ENCODE measurements at places on chromosomes 7 and 10.

DNA sequence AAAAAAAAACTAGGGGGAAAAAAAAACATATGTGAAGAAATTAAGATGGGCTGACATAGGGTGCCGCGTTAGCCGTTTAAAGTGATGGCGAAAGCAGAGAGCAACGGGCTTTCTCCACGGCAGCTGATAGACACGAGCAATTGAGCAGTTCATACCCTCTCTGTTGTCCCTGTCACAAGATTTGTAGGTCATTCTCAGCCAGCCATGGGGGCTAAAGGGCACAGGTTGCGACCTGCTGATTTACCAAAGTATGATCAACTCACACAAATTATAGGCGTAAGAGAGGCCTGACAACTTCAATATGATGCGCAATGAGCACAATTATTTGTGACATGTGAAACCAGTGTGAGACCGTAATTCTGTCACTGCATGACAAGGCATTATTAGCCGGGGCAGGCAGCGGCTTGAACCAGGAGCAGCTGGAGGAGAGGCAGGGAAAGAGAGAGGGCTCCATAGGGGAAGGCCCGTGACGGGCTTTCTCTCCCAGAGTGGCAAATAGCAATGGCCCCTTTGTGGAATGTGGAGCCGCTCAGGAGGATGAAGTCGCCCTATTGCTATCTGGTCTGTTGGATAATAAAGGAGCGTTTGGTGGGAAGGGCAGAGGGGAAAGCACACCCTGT lies 195.1 kb upstream of the HABP2 start:
- DNase-seq = no peak

DNA sequence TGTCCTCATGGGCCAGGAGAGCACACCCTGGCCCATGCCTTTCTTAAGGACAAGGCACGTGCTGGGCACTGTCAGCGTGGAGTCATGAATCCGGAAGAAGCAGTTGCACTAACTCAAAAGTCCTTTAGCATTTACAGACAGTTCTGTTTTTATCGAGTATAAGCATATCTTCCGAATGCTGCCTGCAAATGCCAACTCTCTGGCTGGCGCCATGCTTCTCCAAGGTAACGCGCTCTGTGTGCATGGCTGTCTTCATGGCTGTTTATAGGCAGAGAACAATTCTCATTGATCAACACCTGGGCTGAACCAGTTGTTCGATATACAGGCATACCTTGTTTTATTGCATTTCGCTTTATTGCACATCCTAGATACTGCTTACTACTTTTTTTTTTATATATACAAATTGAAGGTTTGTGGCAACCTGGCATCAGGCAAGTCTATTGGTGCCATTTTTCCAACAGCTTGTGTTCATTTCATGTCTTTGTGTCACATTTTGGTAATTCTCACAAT lies 28.0 kb upstream of the ZNRF2 start:
- no peak for DNase-seq

GRCh38 chr7:83936056-83936708 lies 258.4 kb downstream of the SEMA3A start:
- peak; percentile 34 for DNase-seq

DNA sequence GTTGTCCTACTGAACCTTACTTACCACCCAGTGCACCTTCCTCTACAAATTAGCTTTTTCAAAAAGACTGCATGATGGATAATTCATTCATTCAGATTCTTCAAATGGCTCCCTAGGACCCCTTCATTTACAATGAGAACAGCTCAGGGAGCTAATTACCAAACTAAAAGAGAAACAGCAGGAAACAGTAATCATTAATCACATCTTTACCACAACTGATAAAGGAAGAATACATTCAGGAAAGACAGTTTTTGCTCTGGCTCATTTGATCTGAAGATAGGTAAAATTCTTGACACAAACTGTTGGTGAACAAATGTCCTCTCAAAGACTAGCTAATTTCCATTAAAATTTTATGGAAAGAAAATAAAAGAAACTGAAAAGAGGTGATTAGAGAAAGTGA lies 1652.7 kb upstream of the LRRTM3 start:
- no peak for DNase-seq

Data from kidney epithelial cell (primary cell).